Activated T-cell treated with anti-CD3 and anti-CD28 coated beads for 4 hours (primary cell): ENCODE measurements at places on chromosomes 2 and 18.
A peak's percentile ranks its signal among the peaks of the same experiment; 100 is the strongest.

- no peak for DNase-seq
These were observed 85.4 kb upstream of the TMEM18 start for GRCh38 chr2:762646-763045.

- no peak for DNase-seq
These were observed 66.5 kb upstream of the TLK1 start for GRCh38 chr2:171227066-171227782.

- DNase-seq = no peak
These were observed 274.3 kb downstream of the PRKCE start for GRCh38 chr2:45925636-45926366.

- no peak for DNase-seq
These were observed 6.2 kb upstream of the IL1RL2 start for GRCh38 chr2:102180687-102180999.

- no peak for DNase-seq
These were observed 20.0 kb upstream of the RNF149 start for GRCh38 chr2:101328474-101329007.

DNA sequence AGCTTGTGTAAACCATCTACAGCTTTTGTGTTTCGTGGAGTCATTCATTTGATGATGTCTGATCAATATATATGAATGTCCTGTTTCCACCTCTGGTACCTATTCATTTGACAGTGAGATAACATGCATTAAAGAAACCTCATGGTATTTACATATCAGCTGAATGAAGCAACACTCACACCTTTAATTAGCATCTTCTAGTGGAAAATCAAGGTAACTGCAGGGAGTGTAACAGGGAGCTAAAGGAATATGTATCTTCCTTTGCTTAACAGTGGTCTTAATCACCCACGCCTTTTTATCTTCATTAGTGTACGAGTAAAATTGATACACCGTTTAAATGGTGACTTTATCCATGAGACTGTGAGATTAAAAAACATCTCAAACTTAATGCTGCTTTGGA is 15.6 kb downstream of the SLC39A10 start:
- no peak for DNase-seq

GRCh38 chr2:58106896-58107295 is 60.3 kb downstream of the VRK2 start:
- DNase-seq = no peak

- DNase-seq = no peak
These were observed 125.4 kb upstream of the MYCN start for GRCh38 chr2:15814946-15815345.

GRCh38 chr18:730692-731091 is 18.3 kb upstream of the ENOSF1 start:
- no peak for DNase-seq

GRCh38 chr2:88690591-88691338 is 708 bp upstream of the RPIA start:
- peak; percentile 31 for DNase-seq

DNA sequence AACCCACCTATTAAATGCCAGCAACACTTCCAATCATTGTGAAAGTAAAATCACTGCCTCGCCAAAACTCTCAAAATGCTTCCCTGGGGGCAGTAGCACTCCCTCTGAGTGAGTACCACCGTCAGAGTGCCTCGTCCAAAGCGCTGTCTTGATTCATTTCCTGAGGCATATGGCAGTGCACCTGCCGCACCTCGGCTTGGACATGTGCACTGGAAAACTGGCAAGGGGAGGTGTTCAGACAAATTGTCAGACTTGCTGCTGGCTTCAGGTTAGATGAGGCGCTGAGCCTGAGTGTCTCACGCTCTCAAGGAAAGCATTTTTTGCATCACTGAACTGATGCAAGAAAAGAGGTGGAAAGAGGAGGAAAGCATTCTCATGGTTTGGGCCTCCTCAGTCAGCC is 132.8 kb downstream of the ATL2 start:
- no peak for DNase-seq

GRCh38 chr2:221553333-221553732 is 18.8 kb downstream of the EPHA4 start:
- no peak for DNase-seq

GRCh38 chr18:2654928-2655177 is 673 bp upstream of the SMCHD1 start:
- DNase-seq = peak; percentile 79

GRCh38 chr2:105802587-105802986 is 57.9 kb downstream of the NCK2 start:
- peak; percentile 61 for DNase-seq

GRCh38 chr2:172300851-172301250 is 126.5 kb upstream of the ITGA6 start:
- DNase-seq = no peak

GRCh38 chr2:200399046-200399445 is 92.6 kb downstream of the SPATS2L start:
- DNase-seq = no peak

DNA sequence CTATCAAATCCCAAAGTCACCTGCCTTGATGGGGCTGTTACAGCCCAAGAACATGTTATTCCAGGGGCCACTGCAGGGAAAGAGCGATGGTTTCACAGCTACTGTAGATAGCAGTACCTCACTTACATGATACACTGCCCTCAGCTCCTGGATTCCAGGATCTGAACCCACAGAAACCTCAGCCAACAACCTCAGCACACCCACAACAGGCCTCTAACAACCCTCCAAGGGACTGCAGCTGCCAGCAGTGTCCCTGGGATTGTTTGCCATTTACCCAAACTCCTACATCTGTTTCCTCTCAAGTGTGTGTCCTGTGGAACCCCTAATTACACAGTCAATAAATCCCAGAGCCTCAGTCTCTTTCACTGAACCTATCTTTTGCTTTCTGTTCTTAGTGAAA is 28.2 kb downstream of the OSBPL1A start:
- DNase-seq = no peak

DNA sequence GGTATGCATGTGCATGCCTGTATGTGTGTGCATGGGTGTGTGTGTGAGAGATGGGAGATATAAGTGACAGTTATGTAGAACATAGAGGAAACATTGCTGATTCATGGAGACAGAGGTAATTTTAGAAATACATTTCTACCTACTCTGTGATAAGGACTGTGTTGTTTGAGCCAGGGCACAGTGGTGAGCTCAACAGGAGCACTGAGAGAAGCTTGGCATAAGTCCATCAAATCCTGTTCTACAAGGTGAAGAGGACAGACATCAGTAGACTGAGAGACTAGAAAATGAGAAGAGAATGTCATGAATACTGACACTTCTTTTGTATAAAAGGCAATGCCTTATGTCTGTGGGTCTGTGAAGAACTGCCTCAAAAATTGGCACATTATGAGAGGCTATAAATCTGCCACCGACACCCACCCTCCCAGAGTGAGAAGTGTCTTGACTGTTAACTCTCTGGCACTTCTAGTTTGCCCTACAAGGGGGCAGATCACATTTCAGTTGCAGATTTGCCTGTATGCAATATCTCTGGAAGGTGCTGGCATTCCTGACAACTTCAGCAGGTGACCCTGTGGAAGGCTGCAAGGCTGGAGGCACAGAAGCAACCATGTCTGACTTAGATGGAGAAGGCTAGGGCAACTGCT is 962.3 kb upstream of the NRXN1 start:
- DNase-seq = no peak

DNA sequence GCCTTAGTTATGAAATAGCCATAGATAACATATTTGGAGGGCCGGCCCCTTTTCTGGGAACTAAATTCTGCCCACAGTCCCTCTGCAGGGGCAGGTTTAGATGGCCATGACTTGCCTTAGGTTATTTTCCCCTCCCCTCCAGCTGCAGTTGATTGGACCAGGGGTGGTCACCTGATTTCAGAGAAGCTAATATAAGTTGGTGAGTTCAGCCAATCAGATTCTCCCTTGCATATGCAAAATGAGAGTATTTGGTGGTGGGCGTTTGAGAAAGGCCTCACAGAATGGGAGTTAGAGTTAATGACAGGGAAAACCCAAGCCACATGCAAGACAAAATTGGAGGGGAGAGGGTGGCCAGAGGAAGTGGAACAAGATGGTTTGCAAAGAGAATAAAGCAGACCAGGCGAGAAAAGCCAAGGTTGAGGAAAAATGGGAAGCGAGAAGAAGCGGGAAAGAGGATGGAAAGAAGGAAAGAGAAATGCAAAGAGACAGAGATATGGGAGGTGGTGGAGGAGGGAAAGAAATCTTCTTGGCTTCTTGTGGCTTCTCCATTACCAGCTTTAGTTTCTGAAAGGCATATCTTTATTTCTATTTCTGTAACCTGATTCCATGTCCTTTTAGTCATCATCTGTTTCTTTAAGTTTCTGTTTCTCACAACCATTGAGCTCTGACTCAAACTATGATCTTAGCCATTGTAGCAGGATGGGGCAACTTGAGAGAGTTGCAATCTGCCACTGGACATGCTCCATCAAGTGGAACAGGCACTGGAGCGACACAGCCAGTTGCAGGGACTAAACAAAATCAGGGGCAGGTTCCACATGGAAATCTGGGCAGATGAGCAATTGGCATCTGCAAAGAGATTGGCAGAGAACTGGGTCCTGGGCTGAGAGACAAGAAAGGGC is 108.1 kb upstream of the SIX3 start:
- no peak for DNase-seq

GRCh38 chr2:56227811-56228210 is 44.0 kb downstream of the CCDC85A start:
- DNase-seq = no peak

DNA sequence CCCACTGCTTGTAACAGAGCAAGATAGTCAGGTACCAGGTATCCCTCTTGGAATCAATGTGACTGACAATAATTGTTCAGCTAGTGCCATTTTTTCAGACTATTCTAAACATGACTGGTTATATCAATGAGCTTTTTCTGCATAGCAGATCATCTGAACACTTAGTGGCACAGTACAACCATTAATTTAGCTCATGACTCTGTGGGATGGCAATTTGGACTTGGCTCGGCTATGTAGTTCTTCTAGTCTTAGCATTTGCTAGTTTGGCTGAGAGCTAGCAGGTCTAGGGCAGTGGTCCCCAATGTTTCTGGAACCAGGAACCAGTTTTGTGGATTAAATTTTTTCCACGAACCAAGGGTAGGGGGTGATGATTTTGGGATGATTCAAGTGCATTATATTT is 1421.4 kb upstream of the NXPH2 start:
- no peak for DNase-seq

DNA sequence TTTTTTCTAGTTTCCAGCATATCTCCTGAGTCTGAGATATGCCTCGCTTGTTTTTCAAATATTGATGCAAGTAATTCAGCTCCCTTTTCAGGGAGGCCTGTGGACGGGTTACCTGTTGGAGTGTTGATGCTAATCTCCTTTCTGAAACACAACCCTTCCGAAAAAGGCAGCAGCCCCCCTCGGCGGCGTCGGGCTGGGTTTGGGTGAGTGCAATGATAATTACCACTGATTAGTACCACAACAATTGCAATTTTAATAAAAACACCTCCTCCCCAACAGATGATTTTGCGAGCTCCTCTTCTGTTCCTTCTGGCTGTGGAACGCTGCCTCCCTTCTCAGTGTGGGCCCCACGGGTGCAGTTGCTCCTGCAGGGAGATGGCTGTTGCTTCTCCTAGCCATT is 66.3 kb downstream of the PTGR3 start:
- no peak for DNase-seq

- DNase-seq = no peak
These were observed 20.7 kb upstream of the NT5C1B start for GRCh38 chr2:18610090-18610489.

DNA sequence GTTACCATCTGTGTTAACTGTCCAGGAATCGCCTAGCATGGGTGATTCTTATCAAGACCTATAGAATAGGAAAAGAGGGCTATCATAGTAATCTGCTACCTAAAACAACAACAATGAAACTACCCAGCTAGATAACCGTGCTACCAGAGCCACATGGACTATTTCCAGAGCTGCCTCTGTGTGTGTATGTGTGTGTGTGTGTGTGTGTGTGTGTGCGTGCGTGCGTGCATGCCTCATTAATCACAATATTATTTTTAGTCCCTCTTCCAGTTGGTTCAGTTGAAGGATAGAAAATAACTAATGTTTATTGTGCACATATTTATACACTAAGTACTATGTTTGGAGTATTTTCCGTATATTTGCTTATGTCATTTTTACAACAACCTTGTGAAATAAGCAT is 201.1 kb downstream of the SP3 start:
- no peak for DNase-seq

GRCh38 chr18:63238693-63239075 is 80.9 kb downstream of the BCL2 start:
- no peak for DNase-seq

- DNase-seq = no peak
These were observed 43.2 kb downstream of the IL1R2 start for GRCh38 chr2:102034683-102035548.

GRCh38 chr2:129740504-129740903 is 239.0 kb upstream of the RAB6C start:
- DNase-seq = no peak

- no peak for DNase-seq
These were observed 48.9 kb upstream of the SPP2 start for GRCh38 chr2:234001380-234002160.

- DNase-seq = no peak
These were observed 65.0 kb upstream of the ZNF236 start for GRCh38 chr18:76757335-76757734.

DNA sequence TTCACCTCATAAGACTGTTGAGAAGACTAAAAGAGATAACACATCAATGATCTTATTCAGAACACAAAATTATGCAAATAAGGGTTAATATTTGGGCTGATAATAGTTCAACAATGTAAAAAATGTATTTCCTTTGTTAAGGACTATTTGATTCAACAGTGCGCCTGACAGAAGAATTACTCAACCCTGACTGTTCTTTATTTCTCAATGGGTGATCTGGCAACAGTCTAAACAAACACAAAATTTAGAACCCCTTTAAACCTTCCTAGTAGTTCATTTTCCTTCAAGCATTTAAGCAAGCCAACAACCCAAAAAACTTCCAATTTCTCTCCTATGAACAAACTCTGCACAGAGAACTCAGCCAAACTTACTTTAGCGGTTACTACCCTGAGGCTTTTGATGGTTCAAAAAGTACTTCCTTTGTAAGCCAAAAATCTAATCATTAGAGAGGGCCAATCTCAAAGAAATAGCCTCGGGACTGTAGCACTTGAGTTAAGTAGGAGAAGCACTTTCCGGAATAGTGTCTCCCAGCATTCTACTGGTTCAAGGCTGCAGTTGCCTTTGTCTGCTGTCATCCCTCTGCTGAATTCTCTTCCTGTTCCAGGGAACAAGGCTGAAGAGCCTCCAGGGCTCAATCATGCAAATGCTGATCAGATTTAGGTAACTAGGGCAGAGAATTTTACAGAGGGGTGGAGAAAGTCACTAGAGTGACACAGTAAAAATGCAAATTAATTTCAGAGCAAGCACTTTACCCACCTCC is 40.9 kb upstream of the MAPK4 start:
- DNase-seq = no peak
